Breast epithelium (tissue), 4 donors: ENCODE measurements at places on chromosomes 2 and 18.

- peak; percentile 7 for DNase-seq
Observed at GRCh38 chr2:46806526-46806925, 109.1 kb downstream of the MCFD2 start.

DNA sequence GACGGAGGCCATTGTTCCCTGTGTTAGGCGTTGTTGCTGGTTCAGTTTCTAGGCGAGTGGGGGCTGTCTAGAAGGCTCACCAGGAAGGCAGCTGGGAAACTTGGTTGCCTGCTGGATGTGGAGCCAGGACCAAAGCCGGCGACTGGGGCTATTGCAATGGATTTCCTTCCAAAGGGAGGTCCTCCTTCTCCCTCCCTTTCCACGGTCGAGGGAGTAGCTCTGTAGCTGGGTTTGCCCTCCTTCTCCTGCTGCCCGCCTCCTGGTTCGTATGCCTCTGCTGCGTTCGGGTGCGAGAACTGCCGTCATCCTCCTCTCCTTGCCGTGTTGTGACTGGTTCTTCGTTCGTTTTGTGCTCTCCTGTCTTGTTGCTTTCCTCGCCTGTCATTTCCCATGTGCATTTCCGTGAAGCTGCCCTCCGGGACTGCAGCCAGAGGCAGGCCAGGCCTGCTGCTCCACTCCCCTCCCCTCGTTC is 203.4 kb downstream of the NEDD4L start:
- no peak for DNase-seq

DNA sequence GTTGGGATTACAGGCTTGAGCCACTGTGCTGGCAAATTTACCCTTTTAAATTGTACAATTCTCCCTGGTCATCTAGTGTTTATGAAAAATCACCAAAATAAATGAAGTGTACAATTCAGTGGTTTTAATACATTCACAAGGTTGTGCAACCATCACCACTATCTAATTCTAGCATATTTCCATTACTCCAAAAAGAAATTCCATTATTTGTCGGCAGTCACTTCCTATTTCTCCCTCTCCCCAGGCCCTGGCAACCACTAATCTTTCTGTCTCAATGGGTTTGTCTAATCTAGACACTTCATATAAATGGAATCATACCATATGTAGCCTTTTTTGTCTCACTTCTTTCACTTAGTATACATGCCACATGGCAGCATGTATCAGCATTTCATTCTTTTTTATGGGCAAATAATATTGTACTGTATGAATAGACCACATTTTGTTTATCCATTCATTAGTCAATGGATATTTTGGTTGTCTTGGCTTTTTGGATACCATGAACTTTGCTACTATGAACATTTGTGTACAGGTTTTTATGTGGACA is 12.6 kb upstream of the POLE4 start:
- DNase-seq = no peak

GRCh38 chr2:167543721-167544120 is 655.4 kb downstream of the XIRP2 start:
- DNase-seq = no peak

DNA sequence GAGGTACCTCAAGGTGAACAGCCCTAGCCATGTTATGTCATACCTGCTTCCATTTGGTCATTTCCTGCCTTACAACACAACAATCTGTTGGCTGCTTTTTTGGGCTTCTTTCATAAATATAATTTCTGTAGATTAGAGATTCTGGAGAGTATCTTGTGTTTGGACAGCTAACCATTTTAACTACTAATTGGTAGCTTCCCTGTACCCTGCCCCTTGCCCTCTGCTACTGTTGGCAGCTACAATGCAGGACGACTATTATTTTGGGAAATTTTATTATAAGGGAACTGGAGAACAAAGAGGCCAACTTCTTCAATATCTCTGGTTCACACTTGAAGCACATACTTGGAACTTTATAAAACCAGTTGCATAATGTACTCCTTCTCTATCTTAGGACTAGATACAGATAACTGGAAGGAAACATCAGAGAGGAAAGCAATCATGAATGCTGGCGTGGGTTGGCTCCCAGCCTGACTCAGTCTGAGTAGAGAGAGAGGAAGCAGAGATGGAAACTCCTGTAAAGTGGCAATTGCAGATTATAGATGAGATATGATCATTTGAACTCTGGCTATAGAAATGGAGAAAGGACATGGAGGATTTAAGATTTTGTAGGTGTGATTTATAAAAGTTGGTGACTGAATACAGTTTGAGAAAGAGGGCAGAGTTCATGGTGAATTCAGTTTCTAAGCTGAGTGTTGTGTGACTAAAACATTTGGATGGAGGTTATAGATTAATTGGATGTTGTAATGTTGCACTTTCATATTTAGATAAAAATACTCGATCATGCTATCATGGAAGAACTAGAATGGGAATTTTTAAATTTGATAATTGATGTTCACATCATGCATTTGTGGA is 74.5 kb downstream of the MDH1 start:
- DNase-seq = no peak

DNA sequence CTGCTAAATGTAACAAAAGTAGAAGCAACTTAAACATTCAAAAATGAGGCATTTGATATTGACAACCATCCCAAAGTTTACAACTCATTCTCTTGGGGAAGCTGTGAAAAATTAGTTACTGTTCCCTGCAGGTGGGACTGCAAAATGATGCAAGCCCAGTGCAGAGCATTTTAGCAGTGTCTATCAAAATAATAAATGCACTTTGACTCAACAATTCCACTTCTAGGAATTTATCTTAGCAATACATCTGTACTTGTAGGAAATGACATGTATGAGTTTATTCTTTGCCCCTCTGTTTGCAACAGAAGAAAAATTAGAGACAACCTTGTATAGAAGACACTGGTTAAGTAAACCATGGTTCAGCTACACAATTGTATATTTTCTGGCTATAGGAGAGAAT is 48.0 kb upstream of the TLK1 start:
- no peak for DNase-seq

DNA sequence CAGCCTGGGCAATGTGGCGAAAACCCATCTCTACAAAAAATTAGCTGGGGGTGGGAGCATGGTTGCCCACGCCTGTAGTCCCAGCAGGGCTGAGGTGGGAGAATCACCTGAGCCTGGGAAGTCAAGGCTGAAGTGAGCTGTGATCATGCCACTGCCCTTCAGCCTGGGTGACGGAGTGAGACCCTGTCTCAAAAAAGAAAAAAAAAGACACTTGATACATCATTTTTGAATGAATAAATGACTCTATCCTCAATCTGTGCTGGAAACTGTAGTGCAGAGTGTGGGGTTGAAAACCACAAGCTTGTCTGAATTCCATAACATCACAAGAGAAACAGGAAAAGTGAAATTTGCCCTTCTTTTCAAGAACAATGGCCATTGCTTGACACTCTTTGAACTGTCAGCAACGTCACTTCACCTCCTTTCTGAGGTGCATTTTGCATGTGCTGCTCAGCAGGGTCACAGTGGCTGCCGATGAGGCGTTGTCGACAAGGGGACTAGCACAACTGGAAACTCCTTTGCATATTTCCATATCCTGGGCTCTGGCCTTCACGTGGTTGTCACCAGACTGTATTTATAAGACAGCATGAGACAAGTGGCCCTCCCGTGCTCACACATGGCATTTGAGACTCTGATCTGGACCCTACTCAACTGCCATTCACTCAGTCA is 54.2 kb downstream of the DDX1 start:
- DNase-seq = no peak

DNA sequence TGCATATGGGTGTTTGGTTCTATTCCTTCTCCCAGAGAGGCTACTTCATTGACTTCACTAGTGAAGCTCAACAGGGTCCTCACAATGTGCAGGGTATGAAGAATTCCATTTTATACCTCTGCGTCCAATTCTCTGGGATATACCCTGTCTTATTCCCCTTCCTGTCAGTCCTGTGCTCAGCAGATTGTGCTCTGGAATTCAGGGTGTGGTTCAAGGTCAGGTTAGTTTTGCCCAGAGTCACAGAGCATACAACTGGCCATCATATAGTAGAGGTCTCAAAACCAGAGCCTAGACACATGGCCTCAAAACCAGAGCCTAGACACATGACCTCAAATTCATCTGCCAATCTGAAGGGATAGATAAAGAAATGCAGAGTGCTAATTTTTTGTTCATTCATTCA is 38.8 kb upstream of the VIT start:
- DNase-seq = no peak

DNA sequence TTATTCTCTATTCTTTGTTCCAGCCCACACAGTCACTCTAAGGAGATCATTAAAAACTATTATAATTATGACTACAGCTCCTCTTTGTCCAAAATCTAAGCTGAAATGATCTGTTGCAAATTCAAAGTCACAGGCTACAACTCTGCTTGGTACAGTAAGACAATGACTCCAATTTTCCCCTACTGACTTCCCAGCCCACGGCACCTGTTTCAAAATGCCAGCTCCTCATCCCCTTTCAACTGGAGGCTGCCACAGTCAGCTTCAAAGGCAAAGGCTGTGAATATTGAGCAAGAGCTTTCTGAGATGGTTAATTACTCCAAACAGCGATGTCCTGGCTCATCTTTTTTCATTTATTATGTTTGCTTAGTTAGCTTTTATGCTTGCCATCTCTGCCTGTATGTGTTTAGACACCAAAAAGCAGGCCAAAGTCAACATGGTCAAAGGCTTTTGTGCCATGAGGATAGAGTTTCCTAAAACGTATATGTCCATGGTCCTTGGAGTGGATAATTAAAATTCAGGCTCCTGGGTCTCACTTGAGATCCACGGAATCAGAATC is 141.1 kb downstream of the DOCK10 start:
- DNase-seq = no peak
